ENCODE measurements at places on chromosomes 6 and 20.
A peak's percentile ranks its signal among the peaks of the same experiment; 100 is the strongest.

DNA sequence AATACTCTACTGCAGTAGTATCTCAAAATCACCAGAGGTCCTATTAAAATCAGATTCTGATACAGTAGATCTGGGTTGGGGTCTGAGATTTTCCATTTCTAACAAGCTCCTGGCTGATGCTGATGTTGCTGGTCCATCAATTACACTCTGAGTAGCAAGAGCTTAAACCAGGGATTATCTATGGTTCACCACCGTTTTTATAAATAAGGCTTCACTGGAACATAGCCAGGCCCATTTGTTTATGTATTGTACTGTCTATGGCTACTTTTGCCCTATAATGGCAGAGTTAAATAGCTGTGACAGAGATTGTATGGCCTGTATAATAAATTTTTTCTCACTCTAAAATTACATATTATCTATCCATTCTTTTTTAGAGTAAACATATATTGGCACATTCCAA, 53.0 kb downstream of the NUDT3 start:
- no peak for DNase-seq

GRCh38 chr6:163414117-163414945, at the start of gene QKI:
TSS of gene QKI (plus strand) at chr6:163414718. CDS start at chr6:163415194, 476 bp downstream.
- peak; percentile 92 for DNase-seq

GRCh38 chr6:148455225-148455624, 112.6 kb downstream of the SASH1 start:
- no peak for DNase-seq

DNA sequence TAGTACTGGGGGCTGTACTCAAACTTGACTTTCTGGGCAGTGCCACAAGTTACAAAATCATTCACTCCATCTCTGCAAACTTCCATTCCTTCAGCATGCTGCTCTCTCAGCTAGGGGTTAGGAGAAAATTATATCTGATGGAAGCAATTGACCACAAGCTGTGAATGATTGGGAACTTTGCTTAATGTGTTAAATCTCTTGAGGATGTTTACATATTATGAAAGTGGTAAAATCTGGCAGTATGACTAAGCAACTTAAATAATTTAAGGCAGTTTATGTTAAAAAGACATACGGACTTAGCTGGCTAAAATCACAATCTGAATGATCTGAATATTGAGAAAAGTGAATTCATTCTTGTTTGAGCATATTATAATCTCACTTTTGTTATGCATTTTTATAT, 415.0 kb downstream of the PHF3 start:
- DNase-seq, result no peak

DNA sequence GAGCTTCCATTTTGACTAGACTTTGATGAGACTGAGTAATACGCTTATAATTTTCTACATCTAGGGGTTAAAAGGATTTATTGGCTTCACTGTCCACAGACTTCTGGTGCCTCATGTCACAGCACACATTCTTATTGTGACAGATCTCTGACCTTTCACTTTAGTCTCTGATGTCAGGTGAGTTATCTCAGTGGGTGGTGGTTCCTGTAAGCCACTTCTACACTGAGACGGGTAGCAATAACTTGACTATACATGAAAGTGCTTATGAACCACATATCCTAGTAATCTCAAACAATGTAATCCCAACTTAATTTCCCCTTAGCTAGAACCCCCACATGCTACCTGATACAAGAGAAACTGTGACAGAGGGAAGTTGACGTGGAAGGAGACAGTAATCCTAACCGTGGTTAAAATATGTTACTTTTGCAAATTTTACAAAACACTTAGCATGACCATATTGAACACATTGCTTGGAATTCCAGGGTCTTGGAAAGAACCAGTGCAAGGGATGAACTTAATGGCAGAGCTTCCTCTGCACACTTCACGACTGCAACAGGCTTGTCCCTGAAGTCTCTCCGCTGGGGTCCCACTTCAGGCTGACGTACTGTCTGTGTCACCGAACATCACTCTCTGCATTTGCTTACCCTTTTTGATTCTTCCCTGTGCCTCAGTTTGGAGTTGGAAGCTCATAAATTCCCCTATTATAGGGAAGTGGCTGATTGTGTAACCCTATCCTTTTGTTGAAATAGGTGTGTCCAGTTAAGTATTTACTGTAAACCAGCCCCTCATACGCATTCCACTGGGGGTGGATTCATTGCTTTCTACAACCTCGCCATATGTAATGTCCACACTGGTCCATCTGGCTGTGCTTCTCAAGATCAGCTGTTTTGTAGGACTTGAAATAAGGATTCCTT, 6.4 kb upstream of the TRIM40 start:
- DNase-seq, result no peak

- DNase-seq, result no peak
These were observed 2.9 kb upstream of the GZF1 start for GRCh38 chr20:23358923-23359593.
